HTR-8/SVneo (cell line): ENCODE measurements at places on chromosomes 16 and 17.

DNA sequence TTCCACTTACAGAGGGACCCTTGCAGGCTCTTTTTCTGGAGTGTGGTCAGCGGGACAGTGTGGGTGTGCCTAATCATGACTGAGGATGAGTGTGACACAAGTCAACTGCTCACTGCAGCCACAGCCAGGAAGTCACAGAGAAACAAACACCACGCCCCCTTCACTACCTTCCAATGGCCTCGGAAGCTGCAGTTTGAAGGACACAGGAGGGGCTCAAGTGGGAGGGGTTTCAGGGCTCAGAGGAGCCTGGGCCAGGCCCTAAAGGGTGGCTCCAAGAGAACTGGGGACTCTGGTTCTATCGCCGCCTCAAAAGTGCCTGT, 116.2 kb upstream of the SDK2 start:
- no peak for DNase-seq

DNA sequence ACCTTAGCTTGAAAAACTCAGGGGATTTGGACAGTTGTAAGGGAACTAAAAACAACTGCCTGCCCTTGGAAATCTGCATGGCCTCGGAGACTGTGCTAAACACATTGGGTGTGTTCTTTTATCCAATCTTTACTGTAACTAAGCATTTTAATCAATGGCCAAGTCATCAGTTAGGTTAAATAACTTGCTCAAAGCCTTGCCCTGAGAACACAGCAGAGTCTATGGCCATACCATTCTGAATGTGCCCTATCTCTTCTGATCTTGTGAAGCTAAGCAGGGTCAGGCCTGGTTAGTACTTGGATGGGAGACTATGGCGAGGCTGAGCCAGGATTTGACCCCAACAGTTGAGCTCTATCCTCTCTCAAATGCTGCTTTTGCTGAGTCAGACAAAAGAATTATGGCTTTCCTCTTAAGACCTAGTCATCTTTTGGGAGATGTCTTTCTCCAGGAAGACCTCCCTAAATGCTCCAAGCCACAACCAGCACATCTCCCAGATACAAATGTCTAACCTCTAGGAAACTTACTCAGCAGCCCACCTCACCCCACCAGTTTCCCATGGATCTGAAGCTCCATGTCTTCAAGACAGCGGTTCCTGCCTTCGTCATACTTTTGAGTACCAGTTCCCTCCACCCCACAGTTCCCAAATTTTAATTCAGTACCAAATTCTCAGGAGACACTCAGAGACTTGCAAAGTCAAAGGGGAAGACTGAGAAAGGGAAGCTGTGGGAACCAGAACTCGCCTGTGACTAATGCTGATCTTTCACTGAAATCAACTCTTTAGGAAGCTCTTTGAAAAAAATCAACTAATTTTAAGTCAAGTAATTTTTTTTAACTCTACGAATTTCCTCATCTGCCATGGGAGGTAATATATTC, 336.1 kb downstream of the MAF start:
- no peak for DNase-seq

GRCh38 chr17:4565209-4566141, 5.1 kb upstream of the GGT6 start:
- peak; percentile 84 for DNase-seq

GRCh38 chr17:27554152-27554551, 76.8 kb upstream of the LGALS9 start:
- no peak for DNase-seq

DNA sequence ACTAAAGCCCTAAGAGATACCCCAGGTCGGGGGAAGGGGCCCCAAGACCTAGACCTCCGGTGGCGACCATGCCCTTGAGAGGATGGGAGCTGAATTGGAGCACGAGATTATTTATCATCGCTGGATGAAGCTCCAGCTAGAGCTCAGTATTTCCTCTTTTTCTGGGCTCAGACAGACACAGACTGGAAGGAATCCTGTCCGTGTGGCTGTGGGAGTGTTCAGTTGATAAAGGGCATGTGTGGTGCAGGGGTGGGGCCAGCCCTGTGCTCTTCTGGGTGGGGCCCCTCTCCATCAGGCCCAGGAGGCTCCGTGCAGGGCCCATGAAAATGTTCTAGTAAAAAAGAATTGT, 6.3 kb upstream of the CBX4 start:
- DNase-seq = no peak
